Left kidney (tissue), 8 donors: ENCODE measurements at places on chromosomes 1 and 21. TPM values are rescaled to one million over a fixed set of nuclear protein-coding genes. Genes with fewer than 3 reads are reported as not detected.

DNA sequence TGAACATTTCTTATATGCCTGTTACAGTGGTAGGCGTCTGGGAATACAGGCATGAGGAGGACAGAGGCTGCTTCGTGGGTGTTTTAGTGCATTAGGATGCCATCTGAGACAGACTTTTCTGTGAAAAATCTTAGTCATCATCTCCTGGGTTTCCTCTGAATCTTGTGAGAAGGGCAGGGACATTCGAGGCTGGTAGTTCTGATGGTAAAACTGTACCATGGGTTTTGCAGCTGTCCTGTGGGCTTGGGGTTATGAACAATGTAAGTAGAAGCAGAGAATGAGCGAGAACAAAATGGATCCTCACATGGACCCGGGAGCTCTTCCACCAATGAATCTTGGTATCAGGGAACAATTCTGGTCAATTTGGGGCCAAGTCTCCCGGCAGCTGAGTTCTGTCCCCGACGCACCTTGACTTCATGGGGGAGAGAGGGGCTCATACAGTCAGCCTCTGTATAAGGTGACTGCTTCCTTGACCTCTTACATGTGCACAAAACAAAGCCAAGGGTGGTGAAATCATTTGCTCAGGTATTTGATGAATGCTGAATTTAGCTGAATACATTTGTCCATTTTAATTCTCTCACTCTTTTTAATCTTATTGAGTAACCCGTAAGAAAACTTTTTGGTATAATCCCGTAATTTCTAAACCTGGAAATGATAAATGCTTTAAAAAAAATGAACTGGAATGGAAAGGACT, 63.6 kb upstream of the ERRFI1 start:
- no peak for DNase-seq

Gene F13B
- polyA plus RNA-seq = 0.13 TPM

Gene PKN2
- 91.3 TPM for polyA plus RNA-seq

- DNase-seq = no peak
Observed at GRCh38 chr1:55225228-55225627, 10.1 kb upstream of the USP24 start.

- DNase-seq = no peak
Observed at GRCh38 chr1:32924881-32925344, 23.7 kb upstream of the TMEM54 start.

DNA sequence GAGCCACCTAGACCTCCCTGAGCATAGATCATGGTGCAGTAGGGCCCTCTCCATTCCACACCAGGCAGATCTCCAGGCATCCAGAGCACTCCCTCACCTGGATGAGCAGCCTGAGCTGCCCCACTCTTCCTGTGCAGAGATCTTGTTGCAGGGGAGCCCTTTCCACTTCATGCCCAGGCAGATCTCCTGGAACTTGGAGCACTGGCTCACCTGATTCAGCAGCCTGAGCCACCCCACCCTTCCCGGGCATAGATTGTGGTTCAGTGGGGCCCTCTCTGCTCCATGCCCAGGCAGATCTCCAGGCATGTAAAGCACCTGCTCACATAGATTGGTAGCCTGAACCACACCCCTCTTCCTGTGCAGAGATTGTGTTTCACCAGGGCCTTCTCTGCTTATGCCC, 78.0 kb downstream of the SEC16B start:
- no peak for DNase-seq

Gene LCE3E
- polyA plus RNA-seq = not detected

Gene MRPS15
- 68.0 TPM for polyA plus RNA-seq

DNA sequence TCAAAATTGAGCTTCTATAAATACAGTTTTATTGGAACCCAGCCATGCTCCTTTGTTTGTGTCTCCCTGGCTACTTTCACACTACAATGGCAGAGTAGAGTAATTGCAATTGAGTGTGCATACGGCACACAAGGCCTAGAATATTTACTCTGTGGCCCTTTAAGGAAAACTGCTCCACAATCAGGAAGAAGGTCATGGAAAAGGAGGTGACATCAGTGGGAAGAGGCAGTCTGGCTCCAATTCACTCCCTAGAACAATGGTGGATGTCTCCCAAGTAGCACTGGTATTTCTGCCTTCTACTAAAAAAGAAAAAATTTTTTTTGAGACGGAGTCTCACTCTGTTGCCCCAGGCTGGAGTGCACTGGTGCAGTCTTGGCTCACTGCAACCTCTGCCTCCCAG, 51.3 kb downstream of the KRTAP19-8 start:
- no peak for DNase-seq

DNA sequence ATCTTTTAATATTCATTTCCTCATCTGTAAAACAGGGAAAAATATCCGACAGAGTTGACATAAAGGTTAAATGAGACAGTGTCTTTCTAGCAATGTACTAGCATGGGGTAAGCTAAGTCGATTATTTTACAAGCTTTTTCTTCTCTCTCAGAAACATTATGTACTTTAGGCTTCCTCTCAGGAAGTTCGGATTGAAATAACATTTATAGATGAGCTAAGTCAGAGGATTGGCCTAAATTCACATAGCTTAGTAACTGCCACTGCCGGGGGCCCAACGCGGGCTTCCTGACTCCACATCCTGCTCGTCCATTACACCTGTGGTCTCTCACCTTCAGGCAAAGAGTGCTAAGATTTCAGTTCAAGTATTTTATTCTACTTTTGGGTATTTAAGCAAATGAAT, 462.3 kb upstream of the NFIA start:
- DNase-seq = no peak

DNA sequence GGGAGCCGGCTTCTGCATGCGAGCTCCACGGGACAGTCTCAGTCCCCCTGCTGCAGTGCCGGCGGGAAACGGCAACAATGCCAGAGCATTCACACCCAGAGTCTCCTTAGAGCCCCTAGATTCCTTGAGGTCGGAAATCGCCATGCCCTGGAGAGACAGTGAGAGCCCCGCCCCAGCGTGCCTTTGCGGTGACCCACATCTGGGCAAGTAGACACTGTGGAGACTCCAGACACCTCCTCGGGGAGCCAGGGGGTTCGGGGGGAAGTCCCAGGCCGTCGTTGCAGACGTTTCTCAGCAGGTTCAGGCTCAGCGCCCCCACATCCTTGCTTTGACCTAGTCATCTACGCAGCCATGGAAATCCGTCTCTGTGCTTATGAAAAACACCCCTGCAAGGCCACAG, 81.3 kb upstream of the ARHGEF16 start:
- no peak for DNase-seq

GRCh38 chr1:228332797-228333738, 73.6 kb downstream of the TRIM11 start:
- no peak for DNase-seq

DNA sequence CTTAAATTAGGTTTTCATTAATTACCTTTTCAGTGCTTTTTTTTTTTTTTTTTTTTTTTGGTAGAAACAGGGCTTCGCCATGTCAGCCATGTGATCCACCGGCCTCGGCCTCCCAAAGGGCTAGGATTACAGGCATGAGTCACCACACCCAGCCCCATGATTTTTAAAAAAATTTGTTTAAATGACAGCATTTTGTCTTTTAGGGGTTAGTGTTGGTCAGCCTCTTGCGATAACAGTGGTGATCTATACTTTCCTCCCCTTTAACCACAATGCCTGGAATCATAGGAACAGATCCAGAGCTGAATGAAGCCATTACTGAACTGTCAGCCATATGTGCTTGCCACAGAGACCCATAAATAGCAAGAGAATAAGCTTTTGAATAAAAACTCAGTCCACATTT, 73.9 kb downstream of the CACHD1 start:
- DNase-seq = no peak

- DNase-seq = no peak
Observed at GRCh38 chr1:65764052-65764451, 28.6 kb upstream of the PDE4B start.

GRCh38 chr1:183871142-183871541, 66.2 kb downstream of the RGL1 start:
- no peak for DNase-seq

Gene EPHB2
- polyA plus RNA-seq = 11.5 TPM

GRCh38 chr1:52482326-52483004, 70.4 kb downstream of the TUT4 start:
- no peak for DNase-seq

DNA sequence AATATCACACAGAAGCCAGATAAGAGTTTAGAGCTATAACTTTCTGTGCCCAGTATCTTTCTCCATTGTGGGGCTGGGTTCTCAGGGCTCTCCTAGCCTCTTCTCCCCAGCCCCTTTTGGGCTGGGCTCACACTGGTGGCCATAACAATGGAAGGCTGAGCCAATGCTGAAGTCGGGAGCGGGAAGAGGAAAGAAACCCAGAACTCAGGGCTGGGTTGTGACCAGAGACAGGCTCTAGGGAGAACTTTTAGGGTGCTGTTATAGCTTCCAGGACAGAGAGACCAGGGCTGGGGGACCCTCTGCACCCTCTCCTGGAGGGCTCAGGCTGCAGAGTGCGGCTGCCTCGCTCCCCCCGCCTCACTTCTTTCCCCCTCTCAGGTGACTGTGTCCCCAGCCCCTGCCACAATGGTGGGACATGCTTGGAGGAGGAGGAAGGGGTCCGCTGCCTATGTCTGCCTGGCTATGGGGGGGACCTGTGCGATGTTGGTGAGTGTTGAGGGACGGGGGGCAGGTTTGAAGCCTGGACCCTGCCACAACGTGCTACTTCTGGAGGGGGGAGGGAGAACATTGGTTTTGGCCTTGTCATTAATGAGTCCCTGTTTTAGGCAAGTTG, 14.1 kb downstream of the BCAN start:
- no peak for DNase-seq

Gene ADSS2
- 67.4 TPM for polyA plus RNA-seq

- no peak for DNase-seq
Observed at GRCh38 chr1:117959364-117959763, 29.8 kb downstream of the WDR3 start.

DNA sequence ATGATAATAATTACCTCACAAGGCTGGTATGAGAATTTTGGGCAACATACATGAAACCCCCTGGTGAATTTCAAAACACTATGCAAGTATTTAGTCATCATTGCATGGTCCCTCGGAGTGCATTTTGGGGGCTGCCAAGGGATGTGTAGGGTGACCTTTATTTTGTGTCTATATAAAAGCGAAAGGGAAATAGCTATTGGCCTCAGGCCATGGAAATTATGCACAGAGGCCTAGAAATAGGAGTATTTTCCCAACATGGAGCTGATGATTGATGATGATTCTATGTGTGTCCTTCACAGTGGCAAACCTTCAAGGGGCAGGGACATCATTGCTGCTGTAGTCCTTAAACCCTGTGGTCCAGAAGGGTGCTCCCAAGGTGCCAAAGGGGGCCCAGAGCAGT, 265.5 kb downstream of the ST6GALNAC3 start:
- no peak for DNase-seq

DNA sequence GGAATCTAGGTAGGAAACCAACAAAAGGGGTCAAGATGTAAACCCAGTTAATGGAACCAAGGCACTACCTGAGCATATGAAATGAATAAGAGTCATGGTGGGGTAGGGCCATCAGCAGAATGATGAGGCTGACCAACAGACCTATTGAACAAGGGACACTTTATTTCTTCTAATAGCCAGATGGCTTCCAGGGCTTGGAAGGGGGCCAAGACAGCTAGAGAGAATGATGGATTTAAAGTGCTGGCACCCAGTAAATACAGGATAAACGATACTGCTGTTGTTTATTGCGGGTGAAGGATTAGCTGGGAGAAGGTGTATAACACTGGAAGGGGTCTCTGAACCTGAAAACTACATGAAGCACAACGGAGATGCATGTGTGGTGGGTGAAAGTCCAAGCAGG, 15.6 kb downstream of the DDAH1 start:
- DNase-seq = no peak

Gene PRAMEF8
- polyA plus RNA-seq = not detected

Gene TMEM82
- polyA plus RNA-seq = 3.2 TPM

Gene DNM3
- polyA plus RNA-seq = 3.9 TPM

Gene CFAP74
- polyA plus RNA-seq = 0.76 TPM

DNA sequence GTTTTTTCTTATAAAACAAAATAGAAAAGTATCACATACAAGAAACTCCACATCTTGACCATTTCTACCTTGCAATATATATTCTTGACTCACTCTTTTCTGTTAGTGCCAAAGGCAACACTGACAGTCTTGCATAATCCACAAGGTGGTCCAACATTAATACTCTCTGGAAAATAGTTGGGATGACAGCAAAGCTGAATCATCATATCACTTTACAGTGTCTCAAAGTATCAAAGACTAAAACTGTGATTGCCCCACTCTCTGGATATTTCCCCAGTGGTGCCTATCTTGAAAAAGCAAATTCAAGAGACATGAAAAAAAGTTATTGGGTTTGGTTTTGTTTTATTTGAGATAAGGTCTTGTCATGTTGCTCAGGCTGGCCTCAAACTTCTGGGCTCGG, 14.6 kb upstream of the TGFBR3 start:
- no peak for DNase-seq

- DNase-seq = no peak
Observed at GRCh38 chr21:28172376-28172775, 820.3 kb downstream of the LTN1 start.

DNA sequence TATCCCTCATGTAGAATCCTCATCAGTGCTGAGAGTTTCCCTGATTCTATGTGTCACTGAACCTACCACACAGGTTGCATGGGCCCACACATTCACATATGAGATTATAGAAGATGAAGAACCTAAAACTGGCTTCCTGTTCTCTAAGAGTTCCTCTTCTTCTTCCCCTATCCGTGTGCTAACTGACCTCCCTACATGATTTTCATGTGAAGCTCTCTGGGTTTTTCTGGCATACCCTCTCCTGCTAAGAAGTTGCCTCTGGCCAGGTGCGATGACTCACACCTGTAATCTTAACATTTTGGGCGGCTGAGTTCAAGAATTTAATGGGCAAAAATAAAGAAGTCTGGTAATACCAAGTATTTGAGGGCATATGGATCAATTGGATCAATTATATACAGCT, 5.5 kb upstream of the CD244 start:
- no peak for DNase-seq

DNA sequence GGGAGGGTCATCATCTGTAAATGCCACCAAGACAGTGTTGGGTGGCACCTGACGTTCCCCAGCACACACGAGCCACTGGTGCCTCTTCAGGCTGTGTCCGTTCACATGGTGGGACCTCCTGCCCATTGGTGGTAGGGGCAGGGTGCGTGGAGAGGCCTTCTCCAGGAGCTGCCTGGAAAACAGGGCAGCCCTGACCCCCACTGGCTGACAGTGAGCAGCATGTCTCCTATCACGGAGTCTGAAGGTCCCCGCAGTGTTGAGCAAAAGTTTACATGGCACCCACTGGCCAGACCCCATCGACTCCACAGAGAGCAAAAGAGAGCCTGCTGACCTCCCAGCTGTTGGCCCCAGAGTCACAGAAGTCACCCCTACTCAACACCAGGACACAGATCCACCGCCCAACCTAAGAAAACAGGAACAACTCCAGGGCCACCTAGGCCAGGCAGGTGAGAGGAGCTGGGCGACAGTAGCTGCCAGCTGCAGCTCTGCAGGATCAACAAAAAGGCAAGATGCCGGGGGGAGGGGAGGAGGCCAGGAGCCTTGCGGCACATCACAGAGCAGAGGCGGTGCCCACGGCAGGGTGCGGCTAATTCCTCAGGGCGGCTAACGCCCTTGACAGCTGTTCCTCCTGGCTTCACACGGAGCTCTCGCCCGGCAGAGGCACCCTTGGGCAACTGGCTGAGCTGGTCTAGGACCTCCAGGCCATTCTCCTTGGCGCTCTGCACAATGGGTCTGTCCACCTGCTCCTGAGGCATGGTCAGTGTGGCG, 14.4 kb upstream of the IFI6 start:
- no peak for DNase-seq

- no peak for DNase-seq
Observed at GRCh38 chr1:210857146-210857663, 276.7 kb downstream of the KCNH1 start.
